ENCODE measurements at places on chromosomes 2 and 18.

- no peak for DNase-seq
Observed at GRCh38 chr2:9335322-9335832, 88.0 kb downstream of the ITGB1BP1 start.

GRCh38 chr18:42649331-42650035 is 466.0 kb downstream of the RIT2 start:
- no peak for DNase-seq

DNA sequence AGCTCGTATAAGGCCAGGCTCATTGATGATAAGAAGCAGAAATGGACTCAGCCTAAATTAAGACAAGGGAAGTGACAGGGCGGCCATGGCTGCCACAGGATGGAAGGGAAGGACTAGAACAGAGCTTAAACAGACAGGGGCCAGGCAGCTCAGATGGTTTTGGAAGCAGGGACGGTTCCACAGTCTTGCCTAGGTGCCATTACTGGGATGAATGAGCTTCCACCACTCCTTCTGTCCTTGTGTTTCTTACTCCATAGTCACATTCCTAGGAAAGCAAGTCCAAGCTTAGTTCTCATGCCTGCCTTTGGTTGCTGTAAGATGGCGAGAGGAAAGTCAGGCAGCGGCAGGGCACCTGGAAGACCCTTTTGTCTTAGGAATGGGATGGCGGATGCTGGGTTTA is 11.9 kb downstream of the GNLY start:
- DNase-seq = no peak

GRCh38 chr2:71665168-71666093 is 212.1 kb downstream of the DYSF start:
- DNase-seq = no peak

GRCh38 chr2:112530728-112531127 is 11.5 kb upstream of the POLR1B start:
- no peak for DNase-seq

DNA sequence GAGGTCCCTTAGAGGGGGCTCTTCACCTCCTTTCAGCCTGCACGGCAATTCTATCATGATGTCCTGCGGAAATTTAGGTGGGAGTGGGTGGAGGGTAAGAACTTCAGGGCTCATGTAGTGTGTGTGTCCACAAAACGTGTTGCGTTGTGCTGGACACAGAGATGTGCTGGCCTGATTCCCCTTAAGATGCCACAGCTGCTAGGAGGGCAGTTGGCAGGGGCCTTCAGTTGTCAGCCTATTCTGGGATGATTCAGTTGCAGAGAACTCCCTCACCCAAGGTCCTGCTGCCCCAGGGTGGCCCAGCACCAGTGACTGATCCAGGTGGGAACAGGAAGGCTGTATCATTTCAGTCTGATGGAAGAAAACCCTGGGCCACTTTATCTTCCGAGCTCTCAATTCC is 1.0 kb upstream of the HJURP start:
- no peak for DNase-seq

DNA sequence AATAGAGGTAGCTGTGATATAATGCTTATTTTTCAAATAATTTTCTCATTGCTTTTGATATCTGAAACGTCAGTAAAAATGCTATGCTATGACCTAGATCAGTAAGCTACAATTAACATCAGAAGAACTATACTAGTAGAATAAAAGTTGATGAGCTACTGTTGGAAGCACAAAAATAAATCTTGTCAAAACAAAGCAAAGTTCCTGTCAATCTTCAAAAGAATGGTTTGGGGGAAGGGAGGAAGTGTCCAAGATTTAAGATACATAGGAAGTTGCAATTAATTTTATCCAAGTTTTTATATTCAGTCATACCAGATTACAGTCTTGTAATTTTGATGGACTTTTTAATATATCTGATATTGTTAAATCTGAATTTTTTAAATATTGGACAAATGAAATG is 19.2 kb downstream of the IRS1 start:
- DNase-seq = no peak

- DNase-seq = no peak
Observed at GRCh38 chr18:57149531-57149930, 2.6 kb downstream of the BOD1L2 start.

GRCh38 chr2:26292646-26293045 is 47.9 kb downstream of the HADHB start:
- no peak for DNase-seq

DNA sequence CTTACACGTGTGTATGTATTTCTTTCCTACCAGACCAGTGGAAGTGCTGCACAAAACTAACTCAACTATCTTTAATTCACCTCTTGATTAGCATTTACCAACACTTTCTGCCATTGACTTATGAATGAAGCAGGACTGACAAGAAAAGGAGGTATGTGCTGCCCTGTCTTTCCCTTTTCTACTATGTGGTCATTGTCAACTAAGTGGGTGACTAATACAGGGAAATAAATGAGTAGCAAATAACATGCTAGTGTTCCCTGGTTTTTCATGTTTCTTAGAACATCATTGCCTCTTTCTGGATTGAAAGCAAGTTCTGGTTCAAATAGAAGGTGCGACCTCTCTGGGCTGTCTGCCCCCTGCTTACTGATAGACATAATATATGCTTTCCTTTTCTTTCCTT is 58.0 kb downstream of the LINC00305 start:
- no peak for DNase-seq

DNA sequence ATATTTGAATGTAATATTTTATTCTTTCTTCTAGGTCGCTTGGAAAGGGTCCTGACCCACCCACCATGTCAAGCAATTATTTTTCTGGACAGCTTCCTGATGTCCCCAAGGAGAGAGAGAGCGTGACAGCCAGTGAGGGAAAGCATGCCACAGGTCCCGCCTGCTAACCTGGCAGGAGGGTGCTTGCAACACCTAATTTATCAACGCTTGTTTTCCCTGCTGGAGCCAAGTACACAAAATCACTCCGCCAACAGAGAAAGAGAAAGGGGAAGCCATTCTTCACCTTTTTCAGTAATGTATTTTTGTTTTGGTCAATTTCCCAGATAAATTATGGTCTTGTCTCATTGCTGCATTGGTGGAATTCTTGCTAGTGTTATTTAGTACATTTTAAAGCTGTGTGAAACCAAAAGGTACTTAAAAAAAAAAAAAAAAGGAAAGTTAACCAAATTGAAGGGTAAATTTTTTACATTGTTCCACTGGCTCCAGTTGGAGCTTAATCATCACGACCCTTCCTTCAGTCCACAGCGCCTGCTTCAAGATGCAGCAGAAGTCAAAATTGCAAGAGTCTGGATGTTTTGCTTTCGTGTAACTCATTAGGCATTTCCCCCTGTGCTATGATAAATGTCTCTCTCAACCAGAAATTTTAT is 88.5 kb upstream of the COPS8 start:
- no peak for DNase-seq

GRCh38 chr2:193476171-193476800 is 1281.6 kb upstream of the TMEFF2 start:
- no peak for DNase-seq

GRCh38 chr2:167100506-167100905 is 212.2 kb downstream of the XIRP2 start:
- DNase-seq = no peak

GRCh38 chr2:188984680-188985079 is 10.5 kb downstream of the COL3A1 start:
- no peak for DNase-seq

- no peak for DNase-seq
Observed at GRCh38 chr18:79445696-79446561, 50.2 kb downstream of the NFATC1 start.

DNA sequence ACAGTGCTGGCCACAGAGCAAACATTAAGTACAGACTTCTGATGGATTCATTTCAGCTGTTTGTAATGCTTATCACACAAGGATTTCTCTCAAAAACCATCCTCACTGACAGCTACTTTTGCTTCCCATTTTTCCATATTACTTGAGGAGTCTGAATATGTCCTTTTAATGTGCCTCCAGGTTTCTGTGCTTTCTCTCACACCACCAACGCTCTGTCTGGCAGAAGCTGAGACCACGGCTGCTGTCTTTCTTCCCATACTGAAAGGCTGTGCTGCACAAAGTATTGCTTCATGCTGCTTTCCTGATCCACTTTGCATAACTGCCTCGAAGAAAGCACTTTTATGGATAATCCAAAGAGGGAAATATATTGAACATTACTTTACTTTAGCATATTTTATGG is 312.1 kb upstream of the ZEB2 start:
- DNase-seq = no peak

- DNase-seq = no peak
Observed at GRCh38 chr2:96847586-96847985, 3.8 kb upstream of the ANKRD23 start.

DNA sequence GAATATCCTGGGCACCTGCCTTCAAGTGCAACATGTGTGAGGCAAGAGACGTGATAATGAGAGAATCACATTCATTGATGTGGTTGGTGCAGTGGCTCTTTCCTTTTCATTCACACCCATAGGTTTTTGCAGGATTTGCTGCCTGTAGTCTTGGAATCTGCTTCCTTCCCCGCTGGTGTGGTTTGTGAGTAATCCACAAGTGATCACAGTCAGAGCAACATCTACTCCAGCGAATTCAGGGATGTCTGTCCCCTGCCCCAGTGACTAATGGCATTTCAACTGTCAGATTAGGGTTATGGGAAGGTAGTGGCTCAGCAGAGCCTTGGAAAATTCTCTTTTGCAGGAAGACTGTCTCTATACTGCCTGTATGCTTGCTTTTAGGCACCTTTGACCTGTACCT is 225.5 kb upstream of the RBMS1 start:
- DNase-seq = no peak

DNA sequence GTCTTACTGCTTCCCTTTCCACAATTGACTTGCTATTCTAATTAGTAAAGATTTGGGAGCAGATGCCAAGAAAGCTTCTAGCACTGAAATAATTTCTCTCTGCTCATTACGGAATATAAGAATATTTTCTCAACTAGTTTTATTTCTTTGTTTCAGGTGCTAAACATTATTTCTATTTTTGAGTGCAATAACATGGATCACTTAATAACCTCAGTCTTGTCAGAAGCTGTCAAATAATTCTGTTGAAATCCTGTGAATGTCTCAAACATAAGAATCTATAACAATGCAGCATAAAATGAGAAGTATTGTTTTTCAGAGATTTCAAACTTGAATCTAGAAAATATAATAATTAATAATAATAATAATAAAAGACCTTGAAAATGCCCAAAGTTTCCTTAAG is 1221.0 kb downstream of the DSC3 start:
- DNase-seq = no peak

- no peak for DNase-seq
Observed at GRCh38 chr2:37829202-37829601, 95.9 kb upstream of the RMDN2 start.

- DNase-seq = no peak
Observed at GRCh38 chr18:9547782-9548181, 66.6 kb downstream of the PPP4R1 start.

DNA sequence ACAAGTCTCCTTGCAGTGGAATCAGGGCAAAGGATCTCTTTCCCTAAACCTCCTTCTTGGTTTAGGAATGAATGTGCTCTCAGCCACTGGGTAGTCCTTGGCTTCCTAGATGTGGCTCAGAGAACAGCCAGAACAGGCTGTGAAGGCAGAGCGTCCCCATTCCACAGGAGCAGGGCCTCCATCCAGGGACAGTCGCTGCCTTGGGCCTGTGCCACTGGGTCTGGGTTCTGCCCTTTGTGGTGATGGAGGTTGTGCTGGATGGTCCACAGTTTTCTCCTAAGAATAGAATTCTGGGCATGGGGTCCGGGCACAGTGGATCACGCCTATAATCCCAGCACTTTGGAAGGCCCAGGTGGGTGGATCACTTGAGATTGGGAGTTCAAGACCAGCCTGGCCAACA is 516.5 kb upstream of the RAB6C start:
- DNase-seq = no peak

GRCh38 chr18:49625021-49625691 is 63.3 kb downstream of the LIPG start:
- DNase-seq = no peak

DNA sequence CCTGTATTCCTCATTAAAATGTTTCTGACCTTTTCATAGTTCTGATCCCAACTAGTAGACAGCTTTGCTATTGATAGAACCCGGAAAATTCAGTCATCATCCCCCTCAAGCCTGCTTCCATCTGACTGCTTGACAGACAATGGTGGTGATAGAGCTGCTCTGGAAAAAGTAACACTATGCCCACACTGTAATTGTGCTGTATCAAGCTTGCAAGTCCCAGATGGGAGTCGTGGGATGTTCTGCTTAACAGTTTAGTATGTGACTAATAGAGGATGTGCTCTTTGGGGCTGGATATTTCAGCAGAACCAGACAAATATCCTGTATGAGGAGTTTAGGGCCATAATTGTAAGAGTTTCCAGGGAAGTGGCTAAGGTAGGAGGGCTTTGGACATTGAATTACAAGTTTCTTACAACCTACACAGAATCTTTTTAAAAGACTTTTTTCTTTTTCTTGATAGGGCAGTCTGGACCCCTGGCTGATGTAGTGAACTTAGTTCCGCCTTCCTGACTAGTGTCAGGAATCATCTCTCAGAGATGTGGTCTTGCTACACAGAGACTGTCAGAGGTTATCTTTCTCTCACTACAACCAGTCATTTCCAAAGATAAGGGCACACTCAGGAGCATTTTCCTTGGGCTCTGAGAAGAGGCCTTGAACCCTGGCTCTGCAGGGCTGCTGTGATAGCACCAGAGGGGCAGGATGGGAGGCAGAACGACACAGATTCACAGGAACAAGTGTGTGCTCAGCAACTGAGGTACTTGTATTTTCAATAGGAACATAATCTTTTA is 158.0 kb upstream of the RBMS1 start:
- DNase-seq = no peak

DNA sequence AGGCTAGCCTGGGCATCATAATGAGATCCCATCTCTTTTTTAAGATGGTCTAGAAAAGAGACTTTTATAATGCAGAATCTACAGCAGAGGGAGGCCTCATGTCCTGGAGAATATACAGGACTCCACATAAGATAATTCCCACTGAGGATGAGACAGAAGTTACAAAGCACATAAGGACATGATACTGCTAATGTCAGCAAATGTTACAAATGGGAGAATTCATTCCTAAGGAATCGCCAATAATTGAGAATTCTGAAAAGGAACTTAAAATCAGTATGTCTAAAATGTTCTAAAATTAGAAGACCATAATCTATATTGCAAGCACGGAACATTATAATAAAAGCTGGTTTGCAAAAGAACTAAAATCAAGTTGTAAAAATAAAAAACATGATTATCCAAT is 131.6 kb upstream of the PKDCC start:
- DNase-seq = no peak

DNA sequence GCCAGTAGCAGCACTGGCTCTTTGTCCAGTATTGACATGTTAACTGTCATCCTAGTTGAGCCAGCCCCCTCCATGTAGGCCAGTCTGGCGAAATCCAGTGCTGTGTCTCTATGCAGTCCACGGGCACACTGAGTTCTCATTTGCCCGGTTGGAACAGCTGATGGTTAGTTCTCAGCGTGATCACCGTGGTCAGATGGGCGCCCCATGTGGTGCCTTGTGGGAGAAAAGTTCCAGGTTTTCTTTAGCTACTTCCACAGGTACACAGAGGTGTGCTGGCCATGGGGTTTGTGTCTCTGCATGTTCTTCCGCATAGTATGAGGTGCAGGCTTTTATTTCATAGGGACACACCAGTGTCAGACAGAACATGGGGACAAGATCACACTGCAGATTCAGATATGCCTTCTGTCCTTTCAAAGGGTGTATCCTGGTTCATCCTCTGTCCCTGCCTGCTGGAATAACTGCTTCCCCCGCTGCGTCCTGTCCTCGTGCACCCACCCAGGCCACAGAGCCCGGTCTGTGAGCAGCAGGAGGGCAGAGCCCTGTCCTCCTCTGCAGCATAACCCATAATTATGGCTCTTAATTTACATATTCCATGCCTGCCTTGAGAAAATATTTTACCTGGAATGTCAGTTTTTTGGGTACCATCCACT is 334.1 kb downstream of the GBX2 start:
- DNase-seq = no peak

- no peak for DNase-seq
Observed at GRCh38 chr2:152399003-152399402, 64.0 kb downstream of the FMNL2 start.
